ENCODE measurements at places on chromosomes 2 and 18.
A peak's percentile ranks its signal among the peaks of the same experiment; 100 is the strongest.

- no peak for DNase-seq
Measured at GRCh38 chr2:36564377-36564930, 33.5 kb downstream of the FEZ2 start.

GRCh38 chr2:196798980-196799379, 503 bp downstream of the GTF3C3 start:
- no peak for DNase-seq

DNA sequence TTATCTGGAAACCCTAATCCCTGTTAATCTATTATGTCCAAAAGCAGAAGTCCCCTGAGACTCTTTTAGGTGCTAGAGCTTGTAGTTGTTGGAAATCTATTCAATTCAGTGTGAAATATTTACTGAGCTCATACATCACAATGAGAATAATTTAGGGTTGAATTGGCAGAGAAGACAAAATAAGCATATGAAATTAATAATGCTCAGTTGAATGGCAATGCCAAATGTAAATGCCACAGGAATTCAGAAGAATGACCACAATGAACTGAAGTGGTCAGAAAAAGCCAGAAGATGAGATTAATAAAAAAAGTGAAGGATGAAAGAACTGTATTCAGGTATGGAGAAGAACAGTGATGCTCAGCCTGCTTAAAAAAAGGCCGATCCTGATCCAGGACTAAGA, 8.0 kb upstream of the STAT4 start:
- DNase-seq, result no peak

GRCh38 chr2:98769784-98770183, 38.9 kb upstream of the MGAT4A start:
- DNase-seq, result peak; percentile 60

DNA sequence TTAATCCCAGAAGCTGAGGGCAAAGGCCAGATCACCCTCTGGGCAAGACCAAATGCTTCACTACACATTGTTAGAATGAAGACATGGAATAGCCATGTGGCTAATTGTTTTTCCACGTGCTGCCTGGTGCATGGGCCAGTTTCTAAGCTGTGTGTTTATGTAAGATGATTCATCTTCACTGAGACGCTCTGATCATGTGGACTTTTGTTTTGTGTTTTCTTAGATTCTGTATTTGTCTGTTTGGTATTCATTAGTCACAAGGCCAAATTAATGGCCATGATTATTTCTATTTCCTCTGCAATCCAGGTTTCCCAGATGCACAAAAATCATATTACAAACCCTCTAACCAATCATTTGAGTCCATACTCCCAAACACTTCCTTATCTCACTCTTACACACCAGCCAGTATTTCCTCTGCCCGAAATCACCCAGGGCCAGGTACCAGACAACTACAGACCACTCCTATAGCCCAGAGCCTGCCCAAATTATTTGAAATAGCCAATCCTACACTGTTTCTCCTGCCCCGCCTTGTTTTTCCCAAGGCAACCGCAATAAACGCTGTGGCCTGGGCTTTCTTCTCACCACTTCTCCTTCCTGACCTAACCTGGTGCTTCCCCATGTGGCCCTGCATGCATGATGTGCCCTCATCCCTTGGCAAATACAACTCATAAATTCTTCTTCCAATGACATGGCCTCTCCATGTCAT, 94.2 kb upstream of the SP3 start:
- peak; percentile 94 for DNase-seq

GRCh38 chr2:220419647-220420046, 792.2 kb downstream of the SLC4A3 start:
- no peak for DNase-seq

- no peak for DNase-seq
Measured at GRCh38 chr2:25365241-25365640, 23.5 kb upstream of the DNMT3A start.

- DNase-seq, result no peak
Measured at GRCh38 chr18:34457761-34458160, 233.0 kb upstream of the NOL4 start.

- no peak for DNase-seq
Measured at GRCh38 chr2:4840791-4841190, 851.4 kb upstream of the SOX11 start.

DNA sequence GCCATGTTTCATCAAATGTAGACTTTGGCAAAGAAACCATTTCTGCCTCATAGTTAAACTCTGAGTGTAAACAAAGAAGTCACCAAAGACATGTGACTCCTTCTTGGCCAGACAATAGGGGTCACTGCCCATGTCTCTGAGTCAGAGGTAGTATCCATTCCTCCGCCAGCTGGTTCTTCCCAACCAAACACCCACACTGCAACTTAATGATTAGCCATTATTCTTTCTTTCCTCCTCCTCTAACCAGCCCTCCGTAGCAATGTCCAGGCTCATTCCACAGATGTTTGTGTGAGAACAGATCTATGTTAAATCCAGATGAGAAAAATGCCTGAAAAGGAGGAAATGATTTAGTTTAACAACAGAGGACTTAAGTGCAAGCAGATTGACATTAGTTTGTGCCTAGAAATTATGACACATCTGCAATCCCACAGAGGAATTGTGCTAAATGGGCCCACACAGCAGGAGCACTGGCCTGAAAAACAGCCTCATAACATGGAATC, 127.9 kb upstream of the SH3BP4 start:
- no peak for DNase-seq

- no peak for DNase-seq
Measured at GRCh38 chr2:176415174-176415895, 146.1 kb downstream of the MTX2 start.

DNA sequence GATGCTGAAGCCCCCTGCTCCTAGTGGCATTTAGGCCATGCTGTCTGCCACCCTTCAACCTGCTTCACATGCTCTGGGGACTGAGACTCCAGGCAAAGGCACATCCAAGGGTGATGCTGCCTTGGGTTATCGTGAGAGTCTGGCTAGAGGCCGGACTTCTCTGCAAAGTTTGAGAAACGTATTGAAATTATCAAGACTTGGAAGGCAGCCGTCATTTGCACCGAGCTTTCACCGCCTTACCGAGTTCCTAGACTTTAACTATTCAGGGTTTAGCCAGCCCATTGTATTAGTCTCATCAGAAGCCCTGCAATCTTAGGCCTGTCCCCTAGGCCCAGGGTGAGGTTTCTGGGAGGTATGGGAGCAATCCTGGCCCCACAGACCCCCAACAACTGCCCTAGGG, 34.0 kb downstream of the RDH14 start:
- DNase-seq, result no peak

GRCh38 chr2:51880153-51880552, 848.2 kb upstream of the NRXN1 start:
- no peak for DNase-seq

DNA sequence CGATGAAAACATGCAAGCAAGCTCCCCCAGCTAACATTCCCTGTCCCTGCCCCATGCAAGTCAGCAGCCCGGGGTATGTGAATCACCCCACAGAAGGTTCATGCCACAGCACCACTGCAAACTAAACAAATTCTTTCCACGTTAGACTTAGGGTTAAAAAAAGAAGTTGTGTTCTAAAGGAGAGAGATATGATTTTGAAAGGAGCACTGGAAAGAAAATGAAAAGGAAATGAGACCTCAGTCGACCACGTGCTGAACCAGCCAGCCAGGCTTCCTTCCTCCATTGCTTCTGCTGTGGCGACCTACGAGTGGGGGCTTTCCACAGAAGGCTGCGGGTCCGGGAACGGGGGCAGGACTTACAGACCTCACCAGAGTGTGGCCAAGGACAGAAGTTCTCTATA, 52.0 kb downstream of the ARL4C start:
- DNase-seq, result no peak

DNA sequence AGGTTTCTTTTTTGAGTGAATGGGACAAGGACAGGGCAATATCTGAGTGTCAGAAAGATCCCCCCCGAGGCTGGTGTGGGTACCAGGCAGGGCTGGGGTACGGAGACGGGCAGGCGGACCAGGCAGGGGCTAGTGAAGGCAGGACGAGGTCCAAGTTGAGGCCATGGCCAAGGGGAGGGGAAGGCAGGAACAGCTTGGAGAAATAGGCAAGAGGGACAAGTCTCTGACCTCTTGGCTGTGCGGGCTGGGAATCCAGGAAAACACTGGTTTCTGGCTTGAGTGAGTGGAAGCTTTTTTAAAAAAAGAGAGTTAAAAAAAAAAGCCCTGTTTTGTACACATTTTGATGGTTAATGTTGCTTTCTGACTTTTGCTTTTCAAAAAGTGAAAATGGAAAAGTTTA, 30.3 kb downstream of the ASAP2 start:
- DNase-seq, result no peak

GRCh38 chr18:11591957-11592356, 17.4 kb upstream of the SLC35G4 start:
- no peak for DNase-seq
